ENCODE measurements at places on chromosomes 4 and X.
A peak's percentile ranks its signal among the peaks of the same experiment; 100 is the strongest.

- no peak for DNase-seq
Measured at GRCh38 chr4:108852691-108853090, 89.8 kb upstream of the ETNPPL start.

DNA sequence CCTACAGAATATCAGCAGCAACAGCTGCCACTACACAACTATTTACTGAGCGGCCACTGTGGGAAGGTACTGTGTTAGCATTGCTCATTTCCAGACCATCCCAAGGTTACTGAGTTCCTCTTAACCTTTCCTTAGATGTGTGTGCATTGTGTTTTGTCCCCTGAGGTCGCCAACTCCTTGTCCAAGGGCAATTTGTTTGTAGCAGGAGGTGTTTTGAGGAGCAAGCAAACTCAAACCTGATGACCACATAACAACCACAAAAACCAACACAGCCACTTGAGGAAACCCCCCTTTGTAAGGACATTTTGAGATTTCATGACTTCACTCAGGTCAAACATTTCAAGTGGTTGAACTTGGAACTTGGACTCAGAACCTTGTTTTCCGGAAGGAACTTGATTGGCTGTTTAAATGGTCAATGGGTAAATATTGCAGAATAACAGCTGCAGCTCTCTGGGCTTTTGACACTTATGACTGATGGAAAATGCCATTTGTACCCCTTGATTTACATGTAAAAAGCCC is 122.3 kb downstream of the MID1IP1 start:
- DNase-seq = no peak

GRCh38 chrX:11757397-11757718 is 679 bp upstream of the MSL3 start:
- DNase-seq = no peak

DNA sequence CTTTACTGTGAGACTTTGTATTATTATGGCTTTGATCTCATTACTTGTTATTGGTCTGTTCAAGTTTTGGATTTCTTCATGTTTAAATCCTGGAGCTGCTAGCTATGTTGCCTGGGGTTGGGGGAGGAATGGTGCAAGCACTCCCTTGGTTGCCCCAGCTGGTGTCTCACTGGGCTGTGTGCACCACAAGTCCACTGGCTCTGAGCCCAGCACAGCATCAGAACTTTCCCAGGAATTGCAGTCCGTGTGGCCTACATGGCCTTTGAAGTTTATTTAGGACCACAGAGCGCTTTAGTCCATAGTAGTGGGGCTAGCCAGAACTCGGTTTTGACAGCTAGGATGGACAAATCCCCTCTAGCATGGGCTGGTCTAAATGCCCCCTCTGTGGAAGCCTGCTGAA is 278.8 kb upstream of the RPS6KA3 start:
- DNase-seq = no peak

DNA sequence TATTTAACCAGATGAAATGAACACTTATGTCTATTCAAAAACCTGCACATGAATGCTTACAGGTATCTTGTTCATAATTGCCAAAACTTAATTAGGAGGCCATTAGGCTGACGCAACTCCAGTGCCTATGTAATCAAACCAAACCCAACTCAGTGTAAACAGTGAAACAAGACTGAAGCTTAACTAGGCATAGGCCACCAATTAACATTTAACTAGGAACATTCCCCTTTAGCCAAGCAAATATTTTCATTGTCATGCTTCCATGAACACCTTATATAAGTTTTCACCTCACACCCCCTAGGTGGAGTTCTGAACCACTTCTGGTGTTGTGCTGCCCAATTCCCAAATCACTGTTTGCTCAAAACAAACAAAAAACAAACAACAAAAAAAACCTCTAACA is 686.0 kb downstream of the STPG2 start:
- DNase-seq = no peak

DNA sequence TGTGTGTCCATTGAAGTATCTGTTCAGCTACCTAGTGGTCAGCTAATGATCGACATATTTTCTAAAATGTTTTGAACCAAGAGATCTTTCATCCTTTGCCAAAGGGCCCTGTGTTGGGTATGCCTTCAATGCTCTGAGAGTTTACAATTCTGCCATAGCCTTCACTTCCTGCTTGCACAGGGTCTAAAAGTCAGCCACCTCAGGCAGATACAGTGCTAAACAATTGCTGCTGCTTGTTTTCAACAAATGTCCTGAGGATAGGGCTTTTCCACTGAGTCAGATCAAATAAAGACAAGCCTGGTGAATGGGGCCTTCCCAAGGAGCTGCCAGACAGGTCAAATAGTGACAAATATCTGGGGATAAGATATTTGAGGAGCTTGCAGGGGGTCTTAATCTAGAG is 16.7 kb downstream of the AMMECR1 start:
- DNase-seq = no peak

GRCh38 chr4:141081921-141082395 is 51.3 kb downstream of the RNF150 start:
- DNase-seq = no peak

GRCh38 chrX:140697618-140698017 is 11.9 kb upstream of the LINC00632 start:
- no peak for DNase-seq

- DNase-seq = no peak
Measured at GRCh38 chrX:8981723-8982122, 52.2 kb downstream of the FAM9B start.

- no peak for DNase-seq
Measured at GRCh38 chrX:68915778-68916177, 87.0 kb downstream of the EFNB1 start.

GRCh38 chr4:139337612-139338011 is 35.3 kb upstream of the NDUFC1 start:
- DNase-seq = no peak

DNA sequence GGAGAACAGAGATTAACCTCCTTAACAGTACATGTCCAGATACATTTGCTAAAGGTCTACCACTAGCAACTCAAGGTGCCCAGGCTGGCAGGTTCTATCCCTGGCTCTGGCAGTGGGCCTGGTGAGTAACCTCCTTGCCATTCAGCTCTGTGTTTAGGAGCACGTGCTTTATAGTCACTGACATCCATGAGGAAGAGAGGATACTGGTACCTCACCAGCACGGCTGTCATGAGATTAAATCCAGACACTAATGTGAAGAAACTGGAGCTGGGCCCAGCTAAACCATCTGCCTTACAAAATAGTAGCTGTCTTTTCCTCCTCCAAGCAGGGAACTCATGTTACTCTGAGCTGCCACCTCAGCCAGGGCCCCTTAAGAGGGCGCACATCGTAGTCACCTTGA is 45.3 kb downstream of the GPRASP3 start:
- peak; percentile 2 for DNase-seq

GRCh38 chrX:151082077-151082948 is 94.1 kb upstream of the GPR50 start:
- peak; percentile 35 for DNase-seq

GRCh38 chrX:40095583-40096394 is 2.0 kb downstream of the BCOR start:
- DNase-seq = no peak

DNA sequence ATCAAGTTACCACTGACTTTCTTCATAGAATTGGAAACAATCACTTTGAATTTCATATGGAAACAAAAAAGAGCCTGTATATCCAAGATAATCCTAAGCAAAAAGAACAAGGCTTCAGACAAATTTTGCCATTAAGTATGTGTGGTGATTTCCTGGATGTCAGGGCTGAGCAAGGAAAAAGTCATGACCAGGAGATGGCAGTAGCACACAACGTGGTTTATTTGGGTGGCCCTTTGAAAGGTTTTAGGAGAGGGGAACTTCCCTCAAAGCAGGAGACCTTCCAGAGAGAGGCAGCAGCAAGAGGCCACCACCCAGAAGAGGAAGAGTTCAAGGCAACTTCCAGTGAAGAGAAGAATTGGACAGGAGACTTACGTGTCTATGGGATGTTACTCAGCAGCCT is 18.1 kb upstream of the ZXDB start:
- no peak for DNase-seq

GRCh38 chr4:148787831-148788477 is 345.7 kb upstream of the NR3C2 start:
- no peak for DNase-seq

Measured in NCI-H1694 (cell line).